Coronary artery (tissue), 2 donors: ENCODE measurements at places on chromosomes 1 and 21.

DNA sequence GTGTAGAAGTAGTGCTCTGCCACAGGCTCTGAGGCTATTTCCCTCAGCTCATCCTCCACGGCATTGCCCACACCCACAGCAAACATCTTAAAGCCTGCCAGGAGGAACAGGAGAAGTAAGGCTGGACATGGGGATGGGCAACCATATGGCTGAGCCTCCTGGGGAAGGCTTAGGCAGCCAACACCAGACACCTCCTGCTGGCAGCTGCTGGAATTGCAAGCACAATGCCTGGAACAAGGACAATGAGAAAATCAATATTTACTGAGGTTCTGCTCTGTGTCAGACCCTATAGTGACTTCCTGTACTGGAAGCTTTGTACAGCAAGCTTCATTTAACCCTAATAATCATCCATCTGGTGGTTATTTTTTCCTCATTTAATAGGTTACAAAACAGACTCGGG, 8.2 kb downstream of the MATN1 start:
- DNase-seq, result no peak

DNA sequence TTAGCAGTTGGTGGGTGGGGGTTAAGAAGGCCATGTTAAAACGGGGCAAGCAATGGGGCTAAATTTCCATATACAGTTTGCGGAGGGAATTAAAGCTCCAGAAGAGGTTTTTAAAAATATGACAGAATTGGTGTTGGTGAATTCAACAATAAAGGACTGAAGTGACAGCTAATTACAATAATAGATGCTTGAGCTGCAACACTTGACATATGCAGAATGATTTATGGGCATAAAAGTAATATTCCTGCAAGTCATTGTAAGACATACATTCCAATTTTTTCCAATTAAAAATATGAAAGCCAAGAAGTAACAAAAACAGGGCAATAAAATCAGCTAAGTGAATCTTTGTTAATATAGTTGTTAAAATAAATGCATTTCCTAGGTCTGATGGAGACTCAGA, 202.2 kb upstream of the MAP1LC3C start:
- DNase-seq, result no peak

- DNase-seq, result no peak
These were observed 97.2 kb upstream of the ARTN start for GRCh38 chr1:43836267-43836951.

DNA sequence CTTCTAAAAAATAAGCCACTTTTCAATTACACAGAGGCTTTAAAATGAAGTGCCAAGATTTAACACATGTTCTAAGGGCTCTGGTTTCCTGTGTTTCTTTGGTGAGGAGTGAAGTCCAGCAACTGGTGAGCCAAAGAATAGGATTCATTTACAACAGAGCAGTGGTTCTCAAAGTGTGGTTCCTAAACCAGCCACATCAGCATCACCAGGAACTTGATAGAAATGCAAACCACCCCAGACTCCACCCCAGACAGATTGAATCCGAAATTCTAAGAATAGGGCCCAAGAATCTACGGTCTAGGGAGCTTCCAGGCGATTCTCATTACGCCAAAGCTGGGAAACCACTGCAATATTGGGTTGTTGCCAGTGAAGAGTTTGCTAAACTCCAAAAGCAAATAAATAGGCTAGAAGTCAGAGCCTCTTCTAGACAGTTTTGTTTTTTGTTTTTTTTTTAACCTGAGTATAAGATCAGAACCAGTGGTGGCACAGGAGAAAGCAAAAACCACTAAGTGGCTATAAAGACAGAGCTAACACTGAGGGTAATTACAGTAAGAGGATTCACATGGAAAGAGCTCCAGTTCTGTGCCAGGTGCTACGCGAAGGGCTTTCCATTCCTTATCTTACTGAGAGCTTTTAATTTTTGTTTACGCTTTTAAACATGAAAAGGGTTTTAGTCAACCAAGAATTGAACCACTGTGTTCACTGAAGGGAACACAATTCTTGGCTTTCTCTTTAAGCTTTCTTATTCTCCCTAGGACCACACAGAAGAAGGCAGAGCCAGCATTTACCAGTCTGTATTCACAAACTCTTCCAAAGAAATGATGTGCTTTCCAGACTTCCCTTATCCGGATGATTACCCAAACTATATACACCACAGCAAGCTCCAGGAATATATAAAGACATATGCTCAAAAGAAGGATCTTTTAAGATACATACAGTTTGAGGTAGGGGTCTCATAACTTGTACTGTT, 42.4 kb upstream of the FMO2 start:
- no peak for DNase-seq

DNA sequence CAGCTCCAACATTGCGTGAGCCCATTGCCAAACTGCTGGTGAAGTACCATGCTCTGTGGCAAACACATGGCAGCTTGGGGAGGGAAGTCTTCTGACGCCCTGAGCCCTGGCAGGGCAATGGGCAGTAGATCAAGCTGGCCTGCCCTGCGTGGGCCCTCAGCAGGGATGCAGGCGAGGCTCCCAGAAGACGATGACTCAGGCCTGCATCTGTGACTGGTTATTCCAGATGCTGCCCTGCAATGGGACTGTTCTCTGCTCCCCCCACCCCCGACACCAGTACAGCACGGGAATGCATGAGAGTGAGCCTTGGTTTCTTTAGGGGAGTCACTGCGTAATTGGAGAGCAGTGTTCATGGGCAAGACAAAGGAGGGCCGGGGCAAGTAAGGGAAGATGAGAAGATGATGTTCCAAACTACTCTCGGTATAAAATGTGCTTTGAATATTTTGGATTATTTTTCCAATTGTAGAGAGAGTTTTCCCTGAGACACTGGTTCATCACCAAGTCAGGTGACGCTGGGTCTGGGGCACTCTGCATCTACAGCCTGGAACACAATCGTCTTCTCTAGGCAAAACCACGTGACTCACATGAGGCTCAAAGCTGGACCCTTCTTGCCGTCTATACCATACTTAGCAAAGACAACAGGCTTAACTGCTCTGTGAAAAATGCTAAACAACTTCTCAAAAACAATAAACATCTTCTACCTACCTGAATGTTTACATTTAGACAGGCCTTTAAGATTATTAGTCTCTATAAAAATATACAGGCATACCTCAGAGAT, 9.0 kb upstream of the C1orf198 start:
- no peak for DNase-seq

GRCh38 chr1:84165601-84166000, 21.5 kb downstream of the PRKACB start:
- no peak for DNase-seq
